ENCODE measurements at places on chromosomes 11 and 22. TPM values are rescaled to one million over a fixed set of nuclear protein-coding genes. Genes with fewer than 3 reads are reported as not detected.

GRCh38 chr11:45537614-45538013 is 127.8 kb downstream of the CHST1 start:
- no peak for DNase-seq

APOL1 gene
- total RNA-seq, result 3.2 TPM

GRCh38 chr11:44248109-44248508 is 61.8 kb downstream of the ALX4 start:
- no peak for DNase-seq

DNA sequence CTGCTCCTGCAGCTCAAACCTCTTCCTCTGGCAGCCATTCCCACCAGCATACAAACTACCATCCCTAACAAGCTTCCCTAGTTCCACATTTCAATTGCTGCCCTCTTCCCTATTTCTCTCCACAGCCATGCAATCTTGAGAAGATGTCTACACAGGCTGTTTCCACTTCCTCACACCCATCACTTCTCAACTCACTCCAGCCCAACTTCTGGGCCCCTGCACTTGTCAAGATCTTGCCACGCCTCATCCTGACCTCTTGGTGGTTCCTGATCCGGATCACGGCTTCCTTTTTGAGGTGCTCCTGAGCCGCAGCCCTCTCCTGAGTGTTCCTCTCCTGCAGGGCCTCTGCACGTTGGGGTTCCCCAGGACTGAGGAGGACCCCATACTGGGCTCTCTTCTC is 22.6 kb downstream of the RPL27A start:
- DNase-seq, result no peak

- DNase-seq, result no peak
Measured at GRCh38 chr22:50418624-50419023, 56.2 kb downstream of the SBF1 start.

DNA sequence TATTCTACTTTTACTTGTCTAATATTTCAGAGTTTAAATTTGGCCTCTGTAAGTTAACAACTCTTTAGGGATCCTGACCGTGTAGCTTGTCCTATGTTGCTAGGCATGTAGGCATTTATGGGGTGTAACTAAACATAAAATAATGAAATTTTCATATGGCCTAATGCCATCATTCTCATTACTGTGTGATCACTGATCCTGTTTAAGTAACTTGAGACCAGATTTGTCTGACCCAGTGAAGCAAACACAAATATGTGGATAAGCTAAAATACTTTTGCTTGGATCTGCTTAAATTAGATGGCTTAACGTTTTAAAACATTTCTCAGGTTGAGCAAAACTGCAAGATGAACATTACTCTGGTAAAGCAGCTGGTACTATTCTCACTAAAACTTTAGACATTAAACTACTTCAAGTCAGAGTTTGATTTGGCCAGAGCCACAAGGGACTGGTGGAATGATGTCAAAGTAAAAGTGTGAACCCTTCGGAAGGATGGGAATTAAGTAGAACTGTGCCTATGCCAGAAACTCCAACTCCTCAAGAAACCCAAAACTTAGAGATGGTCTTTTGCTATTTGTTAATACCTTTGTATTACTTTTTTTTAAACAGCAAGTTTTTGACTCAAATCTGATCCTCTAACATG is 12.5 kb downstream of the QSER1 start:
- no peak for DNase-seq

DNA sequence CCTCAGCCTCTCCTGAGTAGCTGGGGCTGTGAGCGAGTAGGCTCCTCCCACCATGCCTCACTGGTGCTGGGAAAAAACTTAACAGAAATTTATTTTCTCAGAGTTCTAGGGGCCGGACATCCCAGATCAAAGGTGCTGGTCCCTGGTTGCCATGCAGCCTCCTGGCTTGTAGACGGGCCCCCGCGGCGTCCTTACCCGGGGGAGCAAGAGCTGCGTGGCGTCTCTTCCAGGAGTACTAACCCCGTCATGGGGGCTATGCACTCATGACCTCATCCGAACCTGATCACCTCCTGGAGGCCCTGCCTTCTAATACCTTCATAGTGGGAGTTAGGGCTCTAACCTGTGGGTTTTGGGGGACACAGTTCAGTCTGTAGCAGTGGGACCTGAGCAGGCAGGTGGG is 2.6 kb downstream of the TRABD start:
- no peak for DNase-seq

- no peak for DNase-seq
Measured at GRCh38 chr11:88375927-88376470, 38.5 kb upstream of the CTSC start.

DNA sequence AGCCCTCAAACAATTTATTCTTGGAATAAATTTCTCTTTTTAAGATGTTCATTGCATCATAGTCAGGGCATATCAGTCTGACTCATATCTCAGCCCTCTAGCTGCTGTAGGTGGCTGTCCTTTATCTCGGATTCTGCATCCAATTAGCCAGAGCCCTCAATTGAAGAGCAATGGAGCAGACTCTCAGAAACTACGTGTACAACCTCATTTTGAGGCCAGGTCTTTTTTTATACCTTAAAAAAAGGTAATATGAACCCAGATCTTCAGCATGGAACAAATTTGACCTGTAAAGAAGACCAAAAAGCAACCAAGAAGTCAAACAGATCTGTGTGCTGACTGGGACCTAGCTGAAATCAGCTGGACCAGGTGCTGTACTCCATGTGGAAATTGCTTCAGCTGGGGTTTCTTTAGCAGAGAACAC is 8.7 kb downstream of the OR52A5 start:
- no peak for DNase-seq
